ENCODE measurements at places on chromosomes 7 and 10.

DNA sequence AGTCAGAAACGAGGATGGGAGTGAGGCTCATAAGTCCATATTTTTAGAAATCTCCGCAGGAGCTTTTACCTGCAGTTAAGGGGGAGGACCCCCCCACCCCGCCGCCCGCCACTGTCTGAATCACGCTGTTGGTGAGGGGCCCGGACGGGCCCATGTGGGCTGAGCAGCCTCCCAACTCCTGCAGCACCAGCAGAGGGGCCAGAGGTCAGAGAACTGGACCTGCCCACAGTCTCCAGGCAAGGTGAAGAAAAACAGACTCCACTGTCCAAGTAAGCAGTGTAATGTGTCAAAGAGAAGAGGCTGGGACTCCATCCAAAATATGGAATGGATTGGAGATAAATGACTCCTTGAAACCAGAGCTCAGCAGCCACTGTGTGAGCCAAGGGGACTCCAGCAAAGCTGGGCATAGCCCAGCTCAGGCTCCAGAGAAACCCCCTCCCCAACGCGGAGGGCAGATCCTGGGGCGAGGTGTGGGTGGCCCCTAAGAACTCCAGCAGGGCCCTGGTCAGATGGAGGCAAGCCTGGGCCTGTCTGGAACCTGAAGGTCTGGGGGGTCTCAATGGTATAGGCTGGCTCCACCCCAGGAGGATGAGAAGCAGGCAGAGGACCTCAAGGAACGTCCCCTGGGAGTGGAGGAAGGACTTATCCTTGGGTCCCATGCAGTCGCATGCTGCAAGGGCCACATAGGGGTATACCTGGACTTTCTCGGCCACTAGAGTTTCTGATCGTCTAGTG, 128.5 kb upstream of the TNS3 start:
- no peak for DNase-seq

DNA sequence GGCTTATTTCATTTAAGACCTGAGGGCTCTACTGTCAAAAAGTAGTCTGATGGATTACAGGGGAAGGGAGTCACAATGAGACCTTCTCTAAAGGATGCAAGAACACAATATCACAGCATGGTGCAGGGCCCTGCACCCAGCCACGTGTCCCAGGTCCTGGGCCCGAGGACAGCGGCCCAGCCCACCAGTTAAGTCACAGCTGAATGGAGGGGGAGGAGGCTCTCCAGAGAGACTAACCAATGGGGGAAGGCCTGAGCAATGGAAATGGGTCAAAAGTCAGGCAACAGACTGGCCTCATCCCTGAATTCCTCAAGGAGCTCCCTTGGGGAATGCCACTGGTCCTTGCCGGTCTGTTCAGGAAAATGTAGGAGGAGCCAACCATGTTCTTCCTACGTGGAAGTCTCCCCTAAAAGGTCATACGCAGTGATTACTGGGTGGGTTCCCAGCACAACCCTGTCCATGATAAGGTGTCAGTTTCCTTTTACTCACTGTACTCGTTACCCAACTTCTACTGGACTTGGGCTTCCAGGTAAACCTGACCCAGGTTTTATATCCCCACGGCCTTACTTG, 28.3 kb downstream of the CCDC3 start:
- no peak for DNase-seq

- DNase-seq, result no peak
Measured at GRCh38 chr7:37286454-37286832, 162.2 kb downstream of the ELMO1 start.

DNA sequence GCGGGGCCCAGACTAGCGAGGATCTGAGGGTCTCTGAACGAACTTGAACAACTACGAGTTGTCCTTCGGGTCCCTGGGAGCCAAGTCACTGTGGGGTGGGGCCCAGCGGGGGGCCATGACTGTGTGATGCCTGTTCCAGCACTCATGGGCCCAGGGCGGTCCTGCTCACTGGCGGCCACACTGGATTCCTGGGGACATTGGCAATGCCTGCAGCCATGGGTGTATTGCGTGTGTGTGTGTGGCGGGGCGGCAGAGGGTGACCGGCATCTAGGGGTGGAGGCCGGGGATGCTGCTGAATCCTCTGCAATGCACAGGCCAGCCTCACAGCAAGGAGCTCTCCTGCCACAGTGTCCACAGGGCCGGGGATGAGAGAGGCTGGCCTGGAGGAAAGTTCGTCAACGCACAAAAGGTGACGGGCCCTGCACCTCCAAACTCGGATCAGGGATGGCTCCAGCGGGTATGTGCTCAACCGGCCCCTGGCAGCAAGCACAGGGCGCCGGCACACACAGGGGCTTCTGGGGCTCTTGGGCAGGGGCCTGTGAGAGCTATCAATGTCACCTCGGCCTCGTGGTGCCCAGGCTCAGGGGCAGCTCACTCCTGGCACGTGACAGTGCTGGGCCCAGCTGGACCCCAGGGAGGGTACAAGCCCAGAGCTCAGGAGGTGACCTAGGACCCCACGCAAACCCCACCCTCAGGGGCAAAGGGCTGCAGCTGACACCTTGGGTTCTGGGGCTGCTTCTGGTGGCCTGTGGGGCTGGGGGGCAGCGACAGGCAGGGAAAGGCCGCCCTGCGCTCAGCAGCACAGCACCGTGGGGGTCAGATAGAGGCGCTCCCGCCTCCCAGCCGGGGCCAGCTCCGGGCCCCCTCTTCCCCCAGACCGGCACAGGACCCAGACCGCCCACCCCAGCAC, 27.9 kb downstream of the PAPOLB start:
- DNase-seq, result no peak
